ENCODE measurements at places on chromosomes 7 and 10.

DNA sequence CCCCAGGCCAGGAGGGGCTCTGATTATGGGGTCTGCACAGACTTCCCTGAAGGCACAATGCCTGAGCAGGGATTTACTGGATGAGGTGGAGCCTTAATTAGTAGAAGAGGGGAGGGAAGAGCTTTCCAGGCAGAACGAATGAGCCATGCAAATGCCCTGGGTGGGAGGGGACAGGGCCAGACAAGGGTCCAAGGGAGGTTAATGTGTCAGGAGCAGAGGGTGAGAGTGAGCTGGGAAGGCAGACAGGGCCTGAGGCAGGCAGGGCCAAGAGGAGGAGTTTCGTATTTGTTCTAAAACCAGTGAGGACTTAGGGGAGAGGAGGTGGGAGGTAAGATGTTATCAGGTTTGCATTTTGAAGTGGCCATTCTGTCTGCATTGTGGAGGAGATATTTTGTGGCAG is 65.3 kb downstream of the NPY start:
- DNase-seq: no peak

- no peak for DNase-seq
These were observed 692.5 kb downstream of the INHBA start for GRCh38 chr7:41010418-41010817.

DNA sequence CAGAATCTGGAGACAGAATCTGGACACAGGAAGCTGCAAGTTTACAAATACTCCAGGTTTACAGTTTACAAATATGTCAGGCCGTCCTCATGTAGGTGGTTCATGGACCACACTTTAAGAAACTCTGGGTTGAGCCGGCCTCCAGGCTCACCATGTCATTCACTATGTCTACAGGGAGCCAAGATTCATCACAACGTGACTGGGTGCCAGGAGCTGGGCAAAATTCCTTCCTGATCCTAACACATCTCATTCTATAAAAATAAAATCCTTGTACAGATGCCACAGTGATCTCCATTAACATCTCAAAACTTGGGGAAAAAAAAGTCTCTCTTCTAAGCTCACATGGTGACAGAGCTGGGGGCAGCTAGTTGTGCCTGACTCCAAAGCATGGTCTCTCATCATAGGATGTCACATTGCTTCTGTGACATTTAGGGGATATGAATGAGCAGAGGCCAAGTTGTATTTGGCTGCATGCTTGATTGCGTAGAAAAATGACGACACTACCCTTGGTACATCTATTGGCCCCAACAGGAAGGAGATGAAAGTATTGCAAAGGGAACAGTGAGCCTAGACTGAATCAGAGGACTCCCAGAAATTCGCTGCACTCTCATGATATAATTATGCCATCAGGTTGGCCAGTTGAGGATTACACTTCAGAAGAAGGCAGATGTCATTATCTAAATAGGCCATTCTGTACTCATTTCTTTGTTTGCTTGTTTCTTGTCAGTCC is 35.9 kb downstream of the MTURN start:
- no peak for DNase-seq

DNA sequence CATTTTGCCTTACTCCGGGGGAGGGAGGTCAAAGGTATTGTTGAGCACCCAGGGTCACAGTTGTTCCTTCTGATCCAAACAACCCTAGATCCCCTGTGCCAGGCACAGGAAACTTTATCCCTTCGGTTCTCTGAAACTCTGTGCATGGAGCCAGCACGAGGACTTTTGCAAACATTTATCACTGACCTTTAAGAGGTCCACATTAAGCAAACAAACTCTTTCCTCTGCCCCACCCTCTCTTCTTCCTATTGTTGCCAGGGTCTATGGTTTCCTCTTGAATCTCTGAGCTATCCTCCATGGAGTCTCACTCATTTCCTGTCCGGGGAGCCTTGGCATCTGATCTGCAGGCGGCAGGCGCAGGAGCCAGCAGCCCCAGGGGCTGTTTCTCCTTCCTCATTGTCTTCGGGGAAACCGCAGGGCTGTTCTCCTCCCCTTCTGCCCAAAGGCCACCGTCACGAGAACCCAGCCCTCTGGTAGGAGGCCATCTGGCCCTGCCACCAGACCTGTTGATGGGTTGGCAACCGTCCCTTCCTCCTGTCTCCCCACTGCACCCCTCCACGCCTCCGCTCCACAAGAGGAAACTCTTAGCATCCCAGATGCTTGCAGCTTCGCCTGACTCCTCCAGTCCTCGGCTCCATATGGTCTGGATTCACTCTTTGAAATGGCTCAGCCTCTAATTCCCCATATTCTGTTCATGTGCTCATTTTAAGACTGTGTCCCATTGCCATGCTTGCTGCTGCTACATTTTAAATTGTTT is 327.3 kb upstream of the NRP1 start:
- DNase-seq: no peak

Measured in stimulated activated CD4-positive, alpha-beta T cell treated with anti-CD3 and anti-CD28 coated beads, Interleukin-12 subunit alpha, Interleukin-12 subunit beta, amount 100 ng/mL, for 48 hours (primary cell).